ACHN (cell line): ENCODE measurements at places on chromosomes 12 and 14.

DNA sequence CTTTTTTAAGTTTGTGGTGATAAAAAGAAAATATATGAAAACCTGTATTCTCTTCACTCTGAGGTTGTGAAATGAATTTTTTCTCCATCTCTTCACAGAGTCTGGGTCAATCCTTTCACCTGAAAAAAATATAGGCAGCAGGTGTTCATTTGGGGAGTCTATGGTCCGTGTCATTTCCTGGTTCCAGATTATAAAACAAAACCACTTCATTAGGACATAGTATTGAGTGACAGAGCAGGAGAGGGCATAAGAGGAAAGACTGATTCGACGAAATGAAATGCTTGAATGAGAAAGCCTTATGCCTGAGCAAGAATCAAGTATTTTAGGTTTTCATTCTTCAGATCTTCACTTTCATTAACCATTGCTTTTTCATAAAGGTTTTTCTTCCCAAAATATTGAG, 51.8 kb upstream of the NUAK1 start:
- no peak for DNase-seq

GRCh38 chr14:92759300-92759678, 10.9 kb upstream of the LGMN start:
- DNase-seq: peak; percentile 68

GRCh38 chr12:34403706-34404376, 381.5 kb downstream of the ALG10 start:
- no peak for DNase-seq

DNA sequence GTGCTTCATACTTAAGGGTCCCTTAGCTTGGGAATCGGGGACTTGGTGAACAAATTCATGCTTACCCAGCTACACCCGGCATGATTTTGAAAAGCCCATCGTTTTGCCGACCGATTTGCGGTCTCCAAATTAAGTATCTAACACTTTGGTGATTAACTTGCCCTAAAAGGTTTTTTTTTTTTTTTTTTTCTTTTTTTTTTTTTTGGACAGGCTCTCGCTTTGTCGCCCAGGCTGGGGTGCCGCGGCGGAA, 843 bp upstream of the HSP90AA1 start:
- no peak for DNase-seq

GRCh38 chr14:99729991-99730875, 46.1 kb downstream of the CYP46A1 start:
- peak; percentile 46 for DNase-seq

DNA sequence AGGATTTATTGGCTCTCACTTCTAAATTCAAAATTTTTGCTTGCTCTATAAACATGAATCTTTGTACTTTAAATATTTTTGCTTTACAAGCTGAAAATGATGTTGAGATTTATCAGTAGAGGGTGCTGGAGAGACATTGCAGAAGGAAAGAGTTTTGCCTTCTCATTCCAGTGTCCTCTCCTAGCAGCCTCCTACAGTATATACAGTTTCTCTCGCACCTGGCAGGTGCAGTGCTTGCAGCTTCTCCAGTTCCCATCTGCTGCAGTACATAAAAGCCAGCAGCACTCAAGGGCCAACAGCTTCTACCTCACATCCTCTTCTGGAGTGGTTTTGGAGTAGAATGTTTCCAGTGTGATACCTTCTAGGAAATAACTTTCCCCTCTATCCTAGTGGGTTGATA, 601.8 kb upstream of the ATXN7L3B start:
- peak; percentile 47 for DNase-seq

GRCh38 chr12:106841510-106842302, 67.2 kb downstream of the RIC8B start:
- DNase-seq: peak; percentile 71

GRCh38 chr12:132328282-132329029, 933 bp downstream of the GALNT9 start:
- no peak for DNase-seq

- no peak for DNase-seq
Measured at GRCh38 chr12:34376133-34376799, 354.0 kb downstream of the ALG10 start.
